ENCODE measurements at places on chromosomes 11 and 22.

GRCh38 chr11:8758619-8759169 lies 76.1 kb downstream of the RPL27A start:
- no peak for DNase-seq

- DNase-seq = no peak
These were observed 49.7 kb downstream of the TRIOBP start for GRCh38 chr22:37746366-37747079.

- peak; percentile 43 for DNase-seq
These were observed 118.5 kb upstream of the ARHGAP20 start for GRCh38 chr11:110830747-110831146.

- DNase-seq = no peak
These were observed 1493.8 kb downstream of the LRRC4C start for GRCh38 chr11:39965701-39966100.

GRCh38 chr11:1504138-1504537 lies 17.6 kb upstream of the MOB2 start:
- no peak for DNase-seq

DNA sequence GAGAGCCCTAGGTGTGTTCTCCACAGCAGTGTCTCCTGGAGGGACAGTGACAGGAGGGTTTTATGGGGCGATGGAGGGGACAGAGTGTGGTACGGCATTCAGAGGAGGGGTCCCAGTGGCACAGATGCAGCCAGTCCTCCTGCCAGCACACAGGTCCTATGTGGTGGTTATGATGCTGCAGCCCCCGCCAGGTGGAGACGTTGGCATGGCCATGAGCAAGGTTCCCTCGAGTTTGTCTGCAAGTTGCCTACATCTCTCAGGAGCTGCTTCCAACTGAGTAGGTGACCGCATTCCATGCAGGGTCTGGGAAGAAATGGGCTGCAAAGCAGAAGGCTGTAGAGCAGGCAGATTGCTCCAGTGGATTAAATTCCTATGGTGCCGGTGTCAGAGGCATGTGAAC lies 646.0 kb downstream of the TBC1D22A start:
- DNase-seq = no peak

DNA sequence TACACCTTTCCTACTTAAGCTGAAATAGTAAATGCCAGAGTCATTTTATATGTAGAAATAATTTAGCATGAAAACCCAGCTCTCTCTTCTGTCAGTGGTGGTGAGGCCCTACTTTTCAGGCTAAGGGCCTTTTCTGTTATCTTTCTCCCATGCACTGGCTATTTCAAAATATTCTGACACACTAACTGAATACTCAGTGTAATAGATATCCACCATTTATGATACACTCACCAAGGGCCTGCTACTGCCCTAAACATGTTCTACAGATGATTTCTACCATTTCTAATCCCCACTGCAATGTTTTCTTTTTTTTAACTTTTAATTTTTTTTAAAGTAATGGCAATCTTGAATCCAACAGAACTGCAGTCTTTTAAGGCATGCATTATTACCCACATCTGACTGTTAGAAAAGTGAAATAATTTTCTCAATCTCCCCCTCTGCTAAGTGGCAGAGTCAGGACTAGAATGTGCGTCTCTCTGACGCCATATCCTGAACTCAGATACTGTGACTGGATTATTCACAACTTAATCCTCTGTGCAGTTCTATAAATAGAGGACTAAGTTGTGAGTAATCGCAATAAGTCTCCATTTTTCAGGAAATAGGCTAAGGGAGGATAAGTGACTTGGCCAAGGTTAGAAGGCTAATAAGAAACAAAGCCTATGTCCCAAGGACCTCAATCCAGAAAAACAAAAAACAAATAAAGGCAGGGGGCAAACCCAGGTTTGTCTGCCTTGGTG lies 44.0 kb downstream of the GRAMD1B start:
- peak; percentile 46 for DNase-seq

DNA sequence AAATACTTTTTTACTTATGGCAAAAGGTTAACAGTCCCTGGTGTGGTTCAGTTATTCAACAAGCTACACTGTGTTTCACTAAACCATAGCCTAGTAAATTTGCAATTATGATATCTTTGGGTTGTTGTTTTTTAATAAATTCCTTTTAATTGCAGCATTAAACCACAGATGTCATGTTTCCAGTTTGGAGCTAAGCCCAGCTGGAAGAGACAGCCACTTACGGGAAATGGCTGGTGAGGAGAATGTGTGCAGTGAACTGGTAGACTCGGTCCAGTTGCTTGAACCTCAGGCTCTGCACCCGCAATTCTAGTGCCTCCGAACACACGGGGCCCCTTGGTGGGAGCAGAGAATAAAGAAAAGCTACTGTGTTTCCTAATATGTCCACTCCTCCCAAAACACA lies 70.8 kb downstream of the WNT11 start:
- DNase-seq = no peak

DNA sequence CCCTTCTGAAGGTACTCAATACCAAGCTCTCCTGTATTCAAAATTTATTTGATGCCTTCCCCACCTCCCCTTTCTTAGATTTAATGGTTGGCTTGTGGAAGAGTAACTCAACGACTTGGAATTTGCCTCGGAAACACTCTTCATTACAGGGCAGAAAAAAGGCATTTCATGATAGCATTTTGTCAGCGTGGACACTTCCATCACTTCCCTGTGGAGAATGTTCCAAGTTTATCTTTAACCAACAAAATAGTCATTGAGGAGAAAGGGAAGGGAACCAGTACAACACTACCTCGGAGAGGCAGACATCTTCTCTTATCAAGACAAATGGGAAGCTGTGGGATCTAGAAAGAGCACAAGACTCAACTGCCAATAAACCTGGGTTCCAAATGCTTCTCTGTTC lies 177.2 kb upstream of the MTMR2 start:
- DNase-seq = no peak

DNA sequence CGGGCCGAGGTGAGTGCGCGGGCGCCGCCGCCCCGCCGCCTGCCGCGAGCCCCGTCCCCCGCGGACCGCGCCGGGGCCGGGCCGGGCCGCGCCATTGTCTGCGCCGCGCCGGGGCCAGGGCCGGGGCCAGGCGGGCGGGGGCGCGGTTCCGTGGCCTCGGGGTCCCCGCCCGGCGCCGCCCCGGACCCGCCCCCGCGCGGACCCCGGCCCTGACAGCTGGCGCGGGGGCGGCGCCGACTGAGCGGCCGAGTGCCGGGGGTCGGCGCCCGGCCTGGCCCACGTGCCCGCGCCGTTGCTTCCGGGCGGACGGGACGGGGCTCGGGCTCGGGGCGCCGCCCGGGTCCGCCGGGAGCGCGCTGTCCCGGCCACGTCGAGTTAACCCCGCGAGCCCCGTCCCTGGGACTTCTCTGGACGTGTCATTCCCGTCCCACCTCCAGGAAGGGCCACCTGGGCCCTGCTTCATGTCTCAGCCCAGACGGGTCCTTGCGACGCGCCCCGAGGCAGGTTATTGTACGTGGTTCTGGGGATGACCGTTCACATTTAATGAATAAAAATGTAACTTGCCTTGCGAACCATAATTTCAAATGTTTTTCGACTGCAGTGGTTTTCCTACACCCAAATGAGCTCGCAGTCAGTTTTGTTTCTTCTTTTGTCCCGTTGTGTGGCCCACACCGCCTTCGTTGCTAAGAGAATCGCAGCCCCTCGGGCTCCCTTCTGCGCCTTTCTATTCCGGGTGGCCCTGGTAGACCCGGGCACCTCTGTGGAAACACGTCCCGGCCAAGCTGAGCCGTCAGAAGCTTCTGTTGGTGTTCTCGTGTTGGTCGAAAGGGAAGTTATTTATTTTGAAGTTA lies 562 bp downstream of the ZBED4 start:
- no peak for DNase-seq

- DNase-seq = no peak
These were observed 3.8 kb downstream of the TOP3B start for GRCh38 chr22:21978564-21979386.

DNA sequence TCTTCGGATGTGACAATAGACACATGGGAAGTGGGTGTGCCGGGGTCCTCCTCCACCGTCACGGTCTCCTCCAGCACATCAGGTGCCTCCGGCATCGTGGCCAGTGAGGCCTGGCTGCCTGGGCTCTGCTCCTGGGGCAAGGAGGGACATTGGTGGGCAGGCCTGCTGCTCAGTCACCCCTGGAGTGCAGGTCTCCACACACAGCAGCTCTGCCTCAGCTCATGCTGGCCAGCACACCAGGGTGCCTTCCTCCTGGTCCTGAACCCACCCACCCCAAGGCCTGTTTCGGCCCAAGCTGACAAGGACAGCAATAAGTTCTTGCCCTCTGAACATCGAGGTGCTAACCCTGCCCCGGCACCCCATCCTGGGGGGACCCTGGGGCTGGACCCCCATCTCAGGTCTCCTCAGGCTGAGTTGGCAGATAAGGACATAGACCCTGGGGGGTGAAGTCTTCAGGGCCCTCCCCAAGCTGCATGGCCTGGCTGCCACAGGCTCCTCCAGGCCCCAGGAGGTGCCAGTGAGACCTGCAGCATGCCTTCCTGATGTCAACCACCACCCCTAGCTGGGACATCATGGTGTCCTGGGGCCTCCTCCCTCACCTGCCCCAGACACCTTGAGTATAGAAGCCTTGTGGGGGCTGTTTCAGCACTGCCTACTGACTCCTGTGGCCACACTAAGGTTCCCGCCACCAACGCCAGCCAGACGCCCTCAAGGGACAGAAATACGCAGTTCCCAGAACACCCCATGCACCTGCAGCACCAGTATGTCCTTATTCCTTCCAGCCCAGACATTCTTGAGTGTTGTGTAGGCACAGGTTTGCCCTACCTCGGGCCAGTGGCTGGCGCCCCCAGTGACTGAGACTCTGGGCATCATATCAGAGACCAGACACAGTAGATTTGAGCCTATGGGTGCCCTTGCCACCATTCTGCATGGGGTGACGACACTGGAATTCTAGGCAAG lies 34.4 kb downstream of the ARVCF start:
- no peak for DNase-seq

DNA sequence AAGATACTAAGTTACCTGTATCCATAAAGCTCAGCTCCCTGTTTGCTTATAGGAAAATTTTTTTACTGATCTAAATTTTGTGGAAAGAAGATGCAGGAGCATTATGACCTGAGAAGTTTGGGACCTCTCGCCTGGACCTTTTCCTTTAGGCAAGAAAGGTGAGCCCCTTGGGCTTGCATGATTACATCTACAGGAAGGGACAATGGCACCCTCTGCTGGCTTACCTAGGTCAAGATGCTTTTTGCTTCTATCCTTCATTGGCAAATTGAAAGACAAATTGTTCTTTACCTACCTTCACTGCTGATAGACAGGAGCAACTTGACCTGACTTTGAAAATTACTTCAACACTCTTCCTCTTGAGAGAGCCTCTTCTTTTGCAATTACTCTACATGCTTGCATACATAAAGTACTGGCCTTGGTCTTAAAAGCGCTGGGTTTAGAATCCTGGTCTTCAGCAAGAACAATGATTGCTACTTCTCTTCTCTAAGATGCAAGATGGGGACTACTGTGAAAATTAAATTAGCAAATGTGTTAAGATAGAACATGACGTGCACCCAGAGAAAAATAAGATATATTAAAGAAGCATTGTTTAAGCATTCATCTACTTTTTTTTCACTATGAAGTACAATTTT lies 147.2 kb downstream of the TRPC6 start:
- DNase-seq = no peak

DNA sequence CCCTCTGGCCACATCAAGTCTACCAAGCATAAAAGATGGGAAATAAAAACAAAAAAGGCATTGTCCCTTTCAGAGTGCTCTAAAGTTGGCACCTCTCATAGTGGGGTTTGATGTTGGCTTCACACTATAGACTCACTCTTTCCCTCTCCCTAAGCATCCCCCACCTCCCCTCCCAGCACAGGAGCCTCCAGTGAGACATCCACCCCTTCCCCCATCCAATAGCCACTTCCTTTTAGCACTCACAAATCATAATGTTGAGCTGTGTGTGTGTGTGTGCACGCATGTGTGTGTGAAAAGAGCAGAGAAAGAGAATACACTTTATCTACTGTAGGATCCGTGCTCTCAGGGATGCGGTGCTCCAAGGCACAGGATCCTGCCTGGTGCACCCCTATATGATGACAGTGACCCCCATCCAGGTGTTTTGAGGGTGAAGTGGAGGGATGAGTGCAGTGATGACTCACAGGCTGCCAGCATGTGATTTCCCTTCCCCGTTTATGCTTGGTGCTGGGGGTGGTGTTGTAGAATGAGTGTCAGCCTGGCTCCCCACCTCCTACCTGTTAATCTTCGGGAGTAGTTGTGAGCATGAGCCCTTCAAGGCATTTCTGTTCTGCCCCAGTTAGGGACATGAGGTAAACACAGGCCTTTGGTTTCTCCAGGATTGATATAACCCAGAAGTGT lies 235.2 kb upstream of the B3GAT1 start:
- DNase-seq = no peak

GRCh38 chr22:48065892-48066291 lies 1303.4 kb downstream of the TBC1D22A start:
- DNase-seq = no peak

- DNase-seq = no peak
These were observed 9.9 kb downstream of the MAPK1 start for GRCh38 chr22:21857481-21857914.

GRCh38 chr11:72770799-72771198 lies 18.6 kb upstream of the ARAP1 start:
- no peak for DNase-seq

- no peak for DNase-seq
These were observed 1.2 kb downstream of the PDGFB start for GRCh38 chr22:39243439-39244135.

- no peak for DNase-seq
These were observed 5.1 kb upstream of the COMT start for GRCh38 chr22:19936513-19936912.

DNA sequence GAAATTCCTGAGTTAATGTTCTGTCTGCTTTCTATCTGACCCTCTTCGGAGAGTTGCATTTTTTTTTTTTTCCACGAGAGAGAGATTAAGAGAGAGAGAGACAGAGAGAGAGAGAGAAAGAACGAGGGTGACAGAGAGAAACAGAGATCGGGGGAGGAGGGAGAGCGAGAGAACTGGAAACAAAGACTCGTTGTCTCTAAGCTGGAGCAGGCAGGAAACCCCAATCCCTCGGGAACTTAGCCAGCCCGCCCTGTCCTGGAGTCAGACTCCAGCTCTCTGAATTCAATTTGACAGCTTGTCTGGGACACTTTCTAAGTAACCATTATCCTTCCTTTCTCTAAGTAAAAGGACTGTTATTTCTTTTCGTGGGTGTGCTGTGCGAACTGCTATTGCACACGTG lies 76.9 kb downstream of the KCNJ1 start:
- no peak for DNase-seq

DNA sequence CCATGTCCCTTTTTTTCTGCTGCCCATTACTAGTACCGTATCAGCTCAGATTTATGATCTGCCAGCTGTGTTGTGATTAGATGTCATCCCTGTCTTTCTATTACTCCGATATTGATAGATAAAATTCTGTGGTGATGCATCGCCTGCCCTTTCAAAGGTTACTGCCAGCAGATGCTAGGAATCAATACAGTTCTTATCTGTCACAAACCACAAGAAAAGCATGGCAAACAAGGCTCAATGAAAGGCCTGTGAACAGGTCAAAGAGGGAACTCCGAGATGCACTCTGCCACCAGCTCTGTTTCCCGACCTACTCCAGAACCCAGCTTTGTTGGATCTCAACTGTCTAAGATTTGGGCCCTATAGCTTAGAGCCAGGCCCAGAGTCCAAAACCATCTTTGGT lies 246.0 kb downstream of the CADM1 start:
- no peak for DNase-seq

GRCh38 chr11:65211293-65212105 lies 29.8 kb downstream of the CAPN1 start:
- no peak for DNase-seq

GRCh38 chr22:50489363-50490243 lies 2.9 kb downstream of the MIOX start:
- DNase-seq = no peak
